Osteocyte (in vitro differentiated cells): ENCODE measurements at places on chromosomes 13 and 19. TPM values are rescaled to one million over a fixed set of nuclear protein-coding genes. Genes with fewer than 3 reads are reported as not detected.

The SBNO2 gene
- 57.1 and 61.6 TPM in 2 replicates for total RNA-seq

The ZNF729 gene
- not detected in 2 replicates for total RNA-seq

The LIM2 gene
- total RNA-seq = not detected in 2 replicates

GRCh38 chr19:45954156-45954555 is 19.5 kb downstream of the NOVA2 start:
- no peak for DNase-seq
- H3K4me3 ChIP-seq = no peak overlapping the region
- no peak overlapping the region for H3K27ac ChIP-seq
- H3K36me3 ChIP-seq = no peaks in the 10 kb centered on the region

DNA sequence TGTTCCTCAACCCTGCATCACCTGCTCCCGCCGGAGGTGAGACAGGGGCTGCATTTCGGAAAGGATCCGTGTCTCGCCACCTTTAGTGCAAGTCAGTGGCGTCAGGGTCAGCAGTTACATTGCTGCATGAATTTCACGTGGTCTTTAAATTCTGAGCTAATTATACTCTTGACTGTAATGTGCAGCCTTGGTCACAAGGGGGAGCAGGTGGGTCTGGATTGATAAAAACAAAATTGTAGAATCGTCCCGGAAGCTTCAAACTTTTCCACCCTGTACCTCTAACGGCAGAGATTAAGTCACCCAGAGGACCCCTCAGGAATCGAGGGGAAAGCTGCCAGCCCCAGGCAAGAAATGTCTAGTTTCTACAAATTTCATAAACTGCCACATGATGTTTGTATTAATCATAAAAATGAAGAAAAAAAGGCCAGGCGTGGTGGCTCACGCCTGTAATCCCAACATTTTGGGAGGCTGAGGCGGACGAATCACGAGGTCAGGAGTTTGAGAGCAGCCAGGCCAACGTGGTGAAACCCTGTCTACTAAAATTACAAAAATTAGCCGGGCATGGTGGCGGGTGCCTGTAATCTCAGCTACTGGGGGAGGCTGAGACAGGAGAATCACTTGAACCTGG is 20.2 kb downstream of the BBC3 start:
- no peaks in the 10 kb centered on the region for H3K27me3 ChIP-seq
- DNase-seq = peak; percentile 91
- no peak overlapping the region for H3K4me3 ChIP-seq
- H3K4me1 ChIP-seq = peaks cover 12% of the 10 kb centered on the region
- peak overlapping the region; percentile 97 for H3K27ac ChIP-seq
- H3K36me3 ChIP-seq = peaks cover 26% of the 10 kb centered on the region

DNA sequence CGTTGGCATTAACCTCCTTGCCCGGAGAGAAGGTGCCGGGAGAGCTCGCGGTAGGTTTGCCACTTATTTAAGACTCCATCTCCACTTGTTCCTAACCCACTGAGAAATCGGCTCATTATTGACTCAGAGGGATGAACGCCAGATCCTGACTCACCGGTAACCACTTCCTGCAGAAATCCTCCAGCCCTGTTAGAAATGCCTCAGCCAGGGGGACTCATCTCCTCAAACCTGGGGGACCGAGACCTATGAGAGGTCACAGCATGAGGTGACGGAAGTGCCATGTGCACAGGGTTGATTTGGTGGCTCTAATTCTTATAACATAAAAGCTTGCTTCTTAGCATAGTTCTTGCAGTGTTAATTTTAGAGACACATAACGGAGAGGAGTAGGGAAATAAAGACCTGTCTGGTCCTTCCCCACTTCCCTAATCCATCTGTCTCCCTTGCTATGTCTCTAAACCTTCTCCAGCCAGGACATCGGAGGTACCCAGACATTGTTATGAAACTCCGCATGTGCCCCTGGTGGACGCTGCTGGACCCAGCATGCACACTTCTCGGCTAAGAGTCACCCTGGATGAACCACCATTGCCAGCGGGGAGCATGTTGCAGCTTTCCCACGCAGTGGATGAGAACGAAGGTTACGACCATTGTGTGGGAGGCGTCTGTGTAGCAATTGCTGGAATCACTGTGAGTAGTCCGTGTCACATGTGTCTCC is 158.9 kb downstream of the EFNB2 start:
- no peaks in the 10 kb centered on the region for H3K36me3 ChIP-seq
- no peaks in the 10 kb centered on the region for H3K27me3 ChIP-seq
- peak overlapping the region; percentile 10 for H3K27ac ChIP-seq
- no peak for DNase-seq
- peaks cover 65% of the 10 kb centered on the region for H3K4me1 ChIP-seq
- no peak overlapping the region for H3K4me3 ChIP-seq

DNA sequence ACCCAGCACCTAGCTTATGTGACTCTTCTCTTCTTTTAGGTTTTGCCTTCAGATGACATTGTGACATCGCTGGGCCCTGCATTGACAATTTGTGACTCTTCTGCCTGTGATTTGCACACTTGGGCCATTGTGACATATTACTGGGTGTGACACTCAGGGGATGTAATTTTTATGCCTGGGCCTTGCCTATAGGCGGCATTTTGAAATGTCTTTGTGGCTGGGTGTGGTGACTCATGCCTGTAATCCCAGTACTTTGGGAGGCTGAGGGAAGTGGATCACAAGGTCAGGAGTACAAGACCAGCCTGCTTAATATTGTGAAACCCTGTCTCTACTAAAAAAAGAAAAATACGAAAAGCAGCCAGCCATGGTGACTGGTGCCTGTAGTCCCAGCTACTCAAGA is 28.4 kb upstream of the ZNF681 start:
- DNase-seq = peak; percentile 38
- no peaks in the 10 kb centered on the region for H3K27me3 ChIP-seq
- no peaks in the 10 kb centered on the region for H3K4me1 ChIP-seq

GRCh38 chr13:30585748-30586262 is 31.9 kb upstream of the USPL1 start:
- H3K4me1 ChIP-seq = peaks cover 2% of the 10 kb centered on the region
- H3K27me3 ChIP-seq = no peaks in the 10 kb centered on the region
- H3K36me3 ChIP-seq = no peaks in the 10 kb centered on the region
- no peak overlapping the region for H3K4me3 ChIP-seq
- no peak for DNase-seq

DNA sequence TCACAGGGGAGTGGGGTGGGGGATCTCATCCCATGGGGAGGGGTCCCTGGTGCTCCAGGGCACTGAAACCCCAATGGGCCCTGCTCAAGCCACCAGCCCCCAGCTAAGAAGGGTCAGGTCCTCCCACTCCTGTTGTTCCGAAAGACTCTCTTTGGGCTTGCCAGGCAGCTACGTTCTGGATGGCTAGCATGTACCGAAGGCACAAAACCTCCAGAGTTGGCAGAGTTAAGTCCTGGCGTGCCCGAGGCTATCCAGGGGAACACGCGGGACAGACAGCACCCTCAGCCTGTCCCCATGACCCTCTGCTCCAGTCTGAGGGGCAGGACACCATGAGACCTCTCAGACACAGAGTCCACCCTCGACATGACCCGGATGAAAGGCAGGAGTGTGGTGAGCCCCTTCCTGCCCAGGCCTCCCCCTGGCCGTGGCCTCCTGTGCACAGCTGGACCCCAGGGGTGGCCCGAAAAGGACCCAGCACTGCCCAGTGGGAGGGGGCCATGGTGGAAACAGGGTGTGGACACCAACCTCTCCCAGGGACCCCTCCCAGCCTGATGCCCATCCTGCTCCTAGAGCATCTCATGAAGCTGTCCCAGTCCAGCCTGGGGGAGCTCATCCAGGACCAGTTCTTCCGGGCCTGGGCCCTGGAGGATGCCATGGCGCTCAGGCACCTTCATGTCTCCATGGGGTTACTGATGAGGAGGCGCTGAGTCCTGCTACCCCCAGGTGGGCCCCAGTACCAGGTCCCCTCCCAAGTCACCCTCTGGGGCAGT is 53.0 kb upstream of the TPM4 start:
- H3K27me3 ChIP-seq = peaks cover 7% of the 10 kb centered on the region
- no peaks in the 10 kb centered on the region for H3K36me3 ChIP-seq
- H3K27ac ChIP-seq = no peak overlapping the region

GRCh38 chr19:42424712-42425131 is 2.5 kb downstream of the LIPE start:
- H3K4me3 ChIP-seq = no peak overlapping the region
- H3K27me3 ChIP-seq = no peaks in the 10 kb centered on the region
- H3K4me1 ChIP-seq = peaks cover 22% of the 10 kb centered on the region
- no peaks in the 10 kb centered on the region for H3K36me3 ChIP-seq
- no peak for DNase-seq
- no peak overlapping the region for H3K27ac ChIP-seq
